Naive B cell (primary cell): ENCODE measurements at places on chromosomes 2 and 18. TPM values are rescaled to one million over a fixed set of nuclear protein-coding genes. Genes with fewer than 3 reads are reported as not detected.

EMX1 gene
- polyA plus RNA-seq, result 0.12 TPM

ZDBF2 gene
- polyA plus RNA-seq, result 4.1 TPM

DNA sequence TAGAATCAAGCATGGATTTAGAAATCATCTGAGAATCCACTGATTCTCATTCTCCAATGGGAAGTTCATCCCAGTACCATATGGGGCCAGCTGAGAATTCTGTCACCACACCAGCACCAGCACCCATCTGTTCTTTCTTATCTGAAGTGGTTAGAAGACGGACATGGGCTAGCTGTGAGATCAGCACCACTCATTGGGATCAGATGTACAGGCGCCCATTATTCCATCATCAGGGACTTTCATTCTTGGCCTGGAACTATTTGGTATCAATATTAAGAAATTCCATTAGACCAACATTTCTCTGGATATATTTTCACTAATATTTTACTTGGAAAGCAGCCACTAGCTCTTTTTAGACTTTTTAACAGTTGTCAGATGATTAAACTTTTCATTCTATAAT, 185.9 kb upstream of the LINC00305 start:
- H3K4me3 ChIP-seq, result no peak overlapping the region
- H3K4me1 ChIP-seq, result no peaks in the 10 kb centered on the region
- DNase-seq, result no peak
- no peaks in the 10 kb centered on the region for H3K27me3 ChIP-seq

SOS1 gene
- polyA plus RNA-seq, result 6.5 TPM

SNED1 gene
- 2.4 TPM for polyA plus RNA-seq

TMX3 gene
- polyA plus RNA-seq, result 26.5 TPM

- H3K4me3 ChIP-seq, result no peak overlapping the region
- no peaks in the 10 kb centered on the region for H3K27me3 ChIP-seq
- H3K36me3 ChIP-seq, result no peaks in the 10 kb centered on the region
- H3K27ac ChIP-seq, result no peak overlapping the region
- DNase-seq, result no peak
These were observed 615.8 kb upstream of the SYT4 start for GRCh38 chr18:43893001-43893637.

DNA sequence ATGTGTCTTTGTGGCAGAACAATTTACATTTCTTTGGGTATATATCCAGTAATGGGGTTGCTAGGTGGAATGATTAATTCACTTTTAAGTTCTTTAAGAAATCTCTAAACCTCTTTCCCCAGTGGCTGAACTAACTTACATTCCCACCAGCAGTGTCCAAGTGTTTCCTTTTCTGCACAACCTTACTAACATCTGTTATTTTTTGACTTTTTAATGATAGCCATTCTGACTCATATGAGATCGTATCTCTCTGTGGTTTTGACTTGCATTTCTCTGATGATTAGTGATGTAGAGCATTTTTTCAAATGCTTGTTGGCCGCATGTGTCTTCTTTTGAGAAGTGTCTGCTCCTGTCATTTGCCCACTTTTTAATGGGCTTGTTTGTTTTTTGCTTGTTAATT, 43.1 kb upstream of the PTH2R start:
- peaks cover 11% of the 10 kb centered on the region for H3K4me1 ChIP-seq
- peaks cover 5% of the 10 kb centered on the region for H3K36me3 ChIP-seq
- no peak overlapping the region for H3K27ac ChIP-seq
- H3K27me3 ChIP-seq, result no peaks in the 10 kb centered on the region
- no peak overlapping the region for H3K4me3 ChIP-seq

DNA sequence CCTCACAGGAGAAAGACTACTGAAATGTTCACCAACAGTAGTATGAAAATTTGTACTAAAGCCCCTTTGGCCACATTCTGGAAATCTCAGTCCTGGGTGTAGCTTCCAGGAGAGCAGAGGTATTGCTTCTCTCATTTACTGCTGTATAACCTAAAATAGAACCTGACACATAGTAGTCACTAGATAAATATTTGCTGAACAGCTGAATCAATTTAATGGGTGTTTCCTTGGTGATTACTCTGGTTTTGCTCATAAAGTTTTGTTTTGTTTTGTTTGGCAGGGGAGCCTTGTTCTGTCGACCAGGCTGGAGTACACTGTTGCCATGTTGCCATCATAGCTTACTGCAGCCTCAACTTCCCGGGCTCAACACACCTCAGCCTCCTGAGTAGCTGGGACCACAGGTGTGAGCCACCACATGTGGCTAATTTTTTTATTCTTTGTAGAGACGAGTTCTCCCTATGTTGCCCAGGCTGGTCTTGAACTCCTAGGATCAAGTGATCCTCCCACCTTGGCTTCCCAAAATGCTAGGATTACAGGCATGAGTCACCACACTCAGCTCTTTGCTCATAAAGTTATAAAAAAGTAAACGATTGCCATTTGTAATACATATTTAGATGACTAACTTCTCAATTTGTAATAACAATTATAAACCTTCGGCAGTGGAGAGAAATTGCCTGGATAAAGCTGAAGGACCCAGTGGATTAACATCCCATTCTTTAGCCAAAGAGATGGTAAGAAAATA, 11.5 kb upstream of the PARD3B start:
- no peak overlapping the region for H3K4me3 ChIP-seq
- H3K4me1 ChIP-seq, result no peaks in the 10 kb centered on the region
- H3K27me3 ChIP-seq, result no peaks in the 10 kb centered on the region
- no peak for DNase-seq
- H3K27ac ChIP-seq, result no peak overlapping the region

SERPINB3 gene
- not detected for polyA plus RNA-seq

DNA sequence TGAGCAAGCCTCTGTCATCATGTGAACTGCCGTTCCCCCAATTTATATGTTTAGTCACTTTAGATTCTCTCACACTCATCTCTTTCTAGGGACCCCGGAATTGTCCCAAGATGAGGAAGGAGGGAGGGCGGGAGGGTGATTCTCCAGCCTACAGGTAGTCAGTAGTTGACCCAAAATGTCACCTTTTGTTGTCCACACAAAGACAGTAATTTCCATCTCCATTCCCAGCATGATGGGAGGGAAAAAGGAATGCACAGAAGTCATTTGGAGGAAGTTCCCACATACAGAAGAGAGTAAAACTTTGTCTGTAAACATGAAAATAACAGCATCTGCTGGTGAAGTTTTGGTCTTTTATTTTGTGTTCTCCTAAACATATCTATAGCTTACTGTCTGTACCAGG, 222.9 kb downstream of the KLHL29 start:
- no peak overlapping the region for H3K27ac ChIP-seq
- no peak for DNase-seq
- no peak overlapping the region for H3K4me3 ChIP-seq
- peaks cover 7% of the 10 kb centered on the region for H3K36me3 ChIP-seq
- no peaks in the 10 kb centered on the region for H3K4me1 ChIP-seq

GRCh38 chr2:98759338-98759737, 28.4 kb upstream of the MGAT4A start:
- no peaks in the 10 kb centered on the region for H3K36me3 ChIP-seq
- peaks cover 2% of the 10 kb centered on the region for H3K27me3 ChIP-seq
- peaks cover 55% of the 10 kb centered on the region for H3K4me1 ChIP-seq

- H3K4me1 ChIP-seq, result no peaks in the 10 kb centered on the region
- H3K27me3 ChIP-seq, result no peaks in the 10 kb centered on the region
- no peak for DNase-seq
- H3K4me3 ChIP-seq, result no peak overlapping the region
These were observed 49.4 kb downstream of the RND3 start for GRCh38 chr2:150438041-150438440.
